ENCODE measurements at places on chromosomes 4 and X.

- no peak for DNase-seq
Observed at GRCh38 chr4:176441594-176441993, 121.8 kb downstream of the SPCS3 start.

DNA sequence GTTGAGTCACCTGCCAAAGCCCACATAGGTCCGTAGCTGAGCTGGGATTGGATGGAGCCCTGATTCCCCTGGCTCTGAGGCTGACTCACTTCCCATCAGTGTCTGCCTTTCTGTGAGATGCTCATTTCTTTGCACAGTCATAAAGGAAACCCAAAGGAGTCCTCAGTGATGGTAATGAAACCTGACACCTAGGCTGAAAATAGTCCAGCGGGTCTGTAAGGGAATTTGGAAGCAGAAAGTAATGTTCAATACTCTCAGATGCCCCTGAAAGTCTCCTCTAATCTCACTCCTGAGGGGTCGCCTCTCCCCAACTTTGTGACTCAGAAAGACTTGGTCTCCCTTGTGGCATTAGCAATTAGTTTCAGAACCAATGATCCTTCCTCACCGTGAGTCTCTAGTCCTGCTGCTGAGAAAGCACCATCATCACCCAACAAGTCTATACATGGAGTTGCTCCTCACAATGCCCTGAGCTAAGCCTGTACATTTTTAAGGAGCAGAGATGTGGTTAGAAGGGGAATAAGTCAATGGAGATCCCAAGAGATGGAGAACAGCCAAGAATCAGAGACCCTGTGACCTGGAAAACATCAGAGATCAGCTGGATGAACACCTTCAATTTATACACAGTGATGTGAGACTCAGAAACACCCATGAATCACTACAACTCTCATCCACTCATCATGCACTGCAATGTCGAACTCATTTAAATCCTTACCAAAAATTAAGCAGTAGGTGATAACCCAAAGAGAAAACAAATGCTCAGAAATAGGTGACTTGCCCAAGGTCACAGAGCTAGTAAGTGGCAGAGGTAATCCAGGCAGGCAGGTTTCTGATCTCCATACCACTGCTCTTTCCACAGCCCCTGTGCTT is 219.0 kb upstream of the CPEB2 start:
- DNase-seq: no peak

DNA sequence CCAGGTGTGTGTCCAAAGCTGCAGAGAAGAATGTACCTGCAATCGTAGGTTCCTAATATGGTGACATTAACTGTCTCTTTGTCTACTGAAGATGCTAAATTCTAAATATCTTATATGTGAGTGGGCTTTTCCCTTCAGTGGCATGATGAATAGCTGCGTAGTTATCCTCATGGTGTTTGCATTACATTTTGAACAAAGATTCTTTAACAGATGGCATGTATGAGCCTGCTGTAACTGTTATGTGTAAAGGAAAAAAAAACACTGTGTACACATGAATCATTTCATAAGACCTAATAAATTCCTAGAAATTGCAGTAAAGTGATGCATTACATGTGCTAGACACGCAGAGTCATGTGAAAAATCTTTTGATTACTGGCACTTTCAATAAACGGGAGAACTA is 288.0 kb downstream of the SH2D1A start:
- DNase-seq: no peak

DNA sequence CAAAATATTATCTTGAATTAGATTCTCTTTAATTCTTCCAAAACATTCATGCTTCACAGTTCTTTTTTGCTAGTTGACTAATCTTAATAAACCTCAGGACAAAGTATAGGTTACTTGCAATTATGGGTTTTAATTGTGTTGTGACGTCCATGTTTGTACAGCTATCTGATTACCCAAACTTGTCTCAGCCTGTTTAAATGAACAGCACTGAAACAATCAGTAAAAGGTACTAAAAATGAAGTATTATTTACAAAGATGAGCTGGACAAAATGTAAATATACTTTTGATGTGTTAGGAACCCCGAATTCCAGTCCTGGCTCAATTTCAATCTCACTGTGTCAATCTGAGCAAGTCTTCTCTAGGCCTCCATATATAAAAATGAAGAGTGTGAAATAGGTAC is 57.4 kb upstream of the SLC6A14 start:
- DNase-seq: no peak

DNA sequence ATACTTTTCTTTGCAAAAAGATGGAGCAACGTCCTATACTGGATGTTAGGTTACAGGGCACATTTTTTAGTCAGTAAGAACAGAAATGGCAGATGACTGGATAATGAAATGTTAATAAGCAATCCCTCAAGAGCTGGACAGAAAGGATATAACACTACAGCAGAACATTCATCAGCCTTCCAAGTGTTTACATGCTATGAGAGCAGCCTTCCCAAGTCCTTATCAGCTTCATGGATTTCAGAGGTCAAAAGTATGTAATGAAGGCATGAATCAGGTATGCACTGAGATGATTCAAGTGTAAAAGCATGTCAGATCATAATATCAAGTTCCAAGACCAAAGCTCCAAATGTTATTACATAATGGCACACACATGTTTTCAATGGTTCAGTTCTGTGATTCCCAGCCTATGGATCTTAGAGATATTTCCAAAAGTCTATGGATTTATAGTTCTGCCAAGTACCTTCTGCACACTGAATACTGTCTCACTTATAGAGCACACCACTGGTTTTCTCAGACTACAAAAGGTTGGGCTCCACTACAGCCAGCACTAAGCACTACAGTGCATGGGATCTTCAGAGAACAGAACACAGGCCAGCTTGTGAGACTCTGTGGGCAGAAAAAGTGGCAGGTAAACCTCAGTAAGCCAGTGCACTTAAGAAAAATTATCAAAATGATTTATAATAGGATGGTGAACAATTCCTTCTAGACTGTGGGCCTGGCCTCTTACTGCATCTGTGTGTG is 49.2 kb downstream of the GPC4 start:
- DNase-seq: no peak

DNA sequence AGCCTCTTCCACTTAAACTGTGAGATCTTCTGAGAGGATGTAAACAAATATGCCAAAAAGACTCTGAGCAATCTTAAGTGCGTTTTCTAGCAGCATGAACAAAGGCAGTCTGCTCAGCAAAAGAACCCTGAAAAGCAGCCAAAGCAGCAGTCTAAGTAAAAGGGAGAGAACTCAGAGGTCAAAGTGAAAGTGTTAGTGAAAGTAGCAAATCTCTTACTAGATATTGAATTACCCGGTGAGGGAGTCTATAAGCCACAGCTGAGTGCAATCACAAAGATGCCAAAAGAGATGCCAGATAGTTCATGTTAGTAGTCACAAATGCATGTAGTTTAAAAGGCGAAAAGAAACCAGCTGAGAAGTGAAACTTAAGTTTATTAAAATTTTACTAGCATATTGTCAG is 7.9 kb upstream of the GNRHR start:
- DNase-seq: peak; percentile 17

DNA sequence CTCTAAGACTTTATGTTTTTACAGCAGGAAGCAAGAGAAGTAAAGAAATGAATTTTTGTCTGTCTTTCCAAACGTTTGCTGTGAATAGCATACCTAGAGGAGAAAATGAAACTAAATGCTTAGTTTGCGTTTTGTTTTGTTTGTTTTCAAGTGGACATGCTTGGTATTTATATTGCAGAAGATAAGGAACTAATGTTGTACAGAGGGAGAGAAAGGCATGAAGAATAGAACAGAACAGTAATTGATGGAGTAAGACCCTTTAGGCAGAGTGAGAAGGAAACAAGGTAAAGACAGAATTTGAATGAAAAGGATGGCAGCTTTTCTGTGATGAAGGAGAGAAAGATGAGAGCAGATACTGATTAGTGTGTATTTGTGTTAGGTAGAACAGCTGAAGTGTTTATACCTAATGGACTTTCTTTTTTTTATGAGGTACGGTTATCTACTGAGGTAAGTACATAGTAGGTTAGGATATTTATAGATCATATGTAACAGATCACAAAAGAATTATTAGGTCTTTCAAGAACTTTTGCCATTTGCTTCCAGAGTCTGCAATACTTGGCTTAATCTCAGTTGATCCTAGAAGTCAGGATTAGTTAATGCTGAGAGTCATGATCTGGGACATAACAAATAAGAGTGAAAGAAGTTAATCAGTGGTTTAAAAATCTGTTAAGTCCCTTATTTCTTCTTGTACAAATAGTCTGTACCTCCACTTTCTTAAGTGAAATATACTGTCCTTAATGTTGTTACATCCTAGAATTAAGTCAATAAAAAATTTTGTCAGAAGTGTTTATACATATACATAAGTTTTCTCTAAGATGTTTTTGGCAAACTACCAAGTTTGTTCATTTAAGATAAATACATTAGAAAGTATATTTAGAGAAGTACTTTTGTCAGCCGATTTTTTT is 36.8 kb downstream of the FABP2 start:
- peak; percentile 40 for DNase-seq

DNA sequence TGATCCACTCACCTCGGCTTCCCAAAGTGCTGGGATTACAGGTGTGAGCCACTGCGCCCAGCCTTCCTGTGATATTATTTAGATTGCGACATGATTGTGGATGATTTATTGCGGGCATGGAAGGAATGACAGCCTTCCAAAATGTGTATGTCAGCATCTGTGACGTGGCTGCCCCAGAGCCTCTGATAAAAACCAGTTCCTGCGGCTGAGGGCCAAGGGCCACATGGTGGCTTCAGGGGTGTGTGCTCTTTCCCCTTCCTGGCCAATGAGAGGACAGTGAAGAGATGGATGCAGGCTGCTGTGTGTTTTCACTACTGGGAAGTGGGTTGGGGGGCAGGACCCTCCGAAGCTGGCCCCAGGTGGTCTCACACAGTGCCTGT is 57.4 kb upstream of the HGFAC start:
- DNase-seq: no peak

DNA sequence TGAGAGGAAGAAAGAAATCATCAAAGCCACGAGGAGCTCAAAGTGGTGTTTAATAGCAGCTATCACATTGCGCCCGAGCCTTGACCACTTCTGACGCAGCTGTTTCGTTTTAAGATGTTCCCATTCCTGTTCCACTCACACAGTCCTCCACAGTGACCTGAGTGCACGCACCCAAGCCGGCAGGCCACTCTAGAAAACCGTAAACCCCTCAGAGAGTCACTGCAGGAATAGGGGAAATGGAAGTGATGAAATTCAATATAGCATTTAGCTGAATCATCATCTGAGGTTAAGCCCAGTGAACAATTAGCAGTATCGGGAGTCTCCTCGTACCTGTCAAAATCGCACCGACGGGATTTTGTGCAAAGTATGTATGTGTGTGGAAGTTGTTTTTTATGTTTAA is 17.9 kb upstream of the HAND2 start:
- DNase-seq: peak; percentile 23

GRCh38 chr4:110550260-110550659 is 72.6 kb downstream of the PITX2 start:
- DNase-seq: no peak

GRCh38 chr4:188534917-188535316 is 395.7 kb downstream of the TRIML1 start:
- DNase-seq: no peak

DNA sequence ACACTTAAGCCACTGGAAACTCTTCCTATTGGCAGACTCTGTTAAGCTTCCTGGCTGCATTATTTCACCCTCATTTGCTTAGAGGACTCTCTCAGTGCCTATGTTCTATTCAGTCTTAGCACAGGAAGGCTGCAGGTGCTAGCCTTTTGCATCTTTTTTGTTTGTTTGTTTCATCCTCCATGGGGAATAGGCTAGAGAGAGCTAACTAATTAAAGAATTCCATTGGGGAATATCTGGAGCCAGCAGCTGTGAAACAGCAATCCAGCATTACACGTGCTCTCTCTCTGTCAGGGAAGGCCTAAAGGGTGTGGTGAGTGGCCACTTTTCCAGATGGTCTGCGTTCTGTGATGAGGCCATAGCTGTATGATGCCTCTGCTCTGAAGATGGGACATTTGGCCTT is 633.6 kb downstream of the SPRY1 start:
- DNase-seq: no peak

DNA sequence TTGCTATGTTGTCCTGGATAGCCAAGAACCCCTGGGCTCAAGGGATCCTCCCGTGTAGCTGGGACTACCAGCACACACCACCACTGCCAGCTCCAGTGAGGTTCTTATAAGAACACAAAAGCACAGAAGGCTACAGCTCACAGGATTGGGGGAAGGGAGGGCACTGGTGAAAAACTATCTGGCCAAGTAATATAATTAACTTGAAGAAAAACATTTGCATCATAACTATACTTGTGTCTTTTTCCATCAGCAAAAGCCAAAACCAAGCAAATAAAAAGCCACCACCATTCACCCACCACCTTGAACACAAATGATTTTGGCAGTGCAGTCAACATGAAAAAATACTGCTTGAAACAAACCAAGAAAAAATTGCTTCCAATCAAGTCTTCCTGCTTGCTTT is 188.2 kb downstream of the MAML3 start:
- no peak for DNase-seq

DNA sequence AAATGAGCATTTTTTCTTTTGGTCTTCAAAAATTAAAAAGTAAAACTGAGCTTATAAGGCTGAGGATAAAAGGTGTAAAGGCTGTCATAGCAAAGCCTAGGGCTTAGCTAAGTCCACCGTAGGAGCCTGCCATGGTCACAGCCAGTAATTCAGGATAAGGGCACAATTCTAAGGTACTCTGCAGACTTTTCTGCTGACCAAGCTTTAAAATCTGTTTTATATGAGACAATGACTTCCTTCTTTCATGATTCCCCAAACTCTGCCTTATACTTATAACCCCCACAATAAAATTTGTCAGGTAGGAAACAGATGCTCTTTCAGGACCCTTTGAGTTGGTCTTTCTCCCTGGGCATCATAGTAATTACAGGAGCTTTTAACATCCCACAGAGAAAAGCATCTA is 138.5 kb downstream of the COL4A6 start:
- DNase-seq: no peak

GRCh38 chr4:75895744-75896314 is 6.4 kb downstream of the PPEF2 start:
- peak; percentile 30 for DNase-seq

DNA sequence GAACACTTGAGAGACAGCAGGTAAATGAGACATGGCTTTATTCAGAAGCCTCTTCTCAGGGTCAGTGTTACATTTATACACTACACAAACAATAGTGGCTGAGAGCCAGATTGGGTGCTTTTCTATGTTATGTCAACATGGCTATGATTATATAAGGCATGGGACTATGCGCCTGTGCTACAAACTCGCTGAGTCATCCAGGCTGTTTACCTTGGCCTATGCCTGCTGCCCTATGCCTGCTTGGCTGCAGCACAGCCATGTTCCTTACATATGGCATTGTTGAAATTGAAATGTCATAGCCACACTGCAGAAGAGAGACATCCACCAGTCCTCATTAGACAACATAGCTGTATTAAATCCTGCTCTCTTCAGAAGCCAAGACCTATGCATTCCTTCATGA is 236.3 kb upstream of the NWD2 start:
- no peak for DNase-seq

GRCh38 chr4:6826781-6827508 is 44.4 kb downstream of the KIAA0232 start:
- no peak for DNase-seq

DNA sequence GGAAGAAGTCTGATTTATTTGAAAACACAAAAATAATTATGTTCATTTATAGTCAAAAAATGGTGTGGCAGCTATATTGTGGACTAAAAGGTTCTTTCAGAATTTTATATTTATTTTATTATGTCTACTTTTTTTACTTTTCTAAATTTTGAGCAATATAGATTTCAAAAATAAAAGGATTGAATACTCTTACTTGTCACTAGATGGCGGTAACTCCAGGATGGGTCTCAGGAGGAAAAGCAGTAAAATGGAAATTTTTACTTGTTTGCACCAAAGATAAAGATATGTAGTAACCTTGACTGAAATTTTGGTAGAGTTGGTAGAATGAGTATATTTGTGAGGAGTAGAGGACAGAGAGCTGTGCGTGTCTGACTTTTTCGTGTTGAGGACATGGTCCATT is 14.5 kb upstream of the DACH2 start:
- no peak for DNase-seq

- DNase-seq: no peak
Observed at GRCh38 chr4:32499171-32499570, 1779.0 kb downstream of the PCDH7 start.
